Activated B cell treated with CpG ODN at 0.5 μM for 24 hours (primary cell): ENCODE measurements at places on chromosomes 5 and 9. TPM values are rescaled to one million over a fixed set of nuclear protein-coding genes. Genes with fewer than 3 reads are reported as not detected.

The MEGF10 gene
- total RNA-seq, result not detected in 2 replicates

The GARIN3 gene
- total RNA-seq, result not detected in 2 replicates

- DNase-seq, result no peak
These were observed 1.6 kb upstream of the PAPPA start for GRCh38 chr9:116151966-116152381.

DNA sequence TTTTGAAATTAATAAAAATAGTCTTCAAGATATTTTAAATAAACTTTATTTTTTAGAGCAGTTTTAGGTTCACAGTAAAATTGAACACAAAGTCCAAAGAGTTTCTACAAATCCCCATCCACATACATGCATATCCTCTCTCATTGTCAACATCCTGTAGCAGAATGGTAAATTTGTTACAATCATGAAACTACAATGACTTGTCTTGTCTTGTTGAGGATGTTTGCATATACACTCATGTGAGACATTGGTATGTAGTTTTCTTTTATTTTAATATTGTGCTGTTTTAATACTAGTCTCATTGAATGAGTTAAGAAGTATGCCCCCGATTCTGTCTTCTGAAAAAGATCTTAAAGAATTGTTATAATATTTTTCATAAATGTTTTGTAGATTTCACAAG lies 447.0 kb upstream of the EDIL3 start:
- no peak for DNase-seq

DNA sequence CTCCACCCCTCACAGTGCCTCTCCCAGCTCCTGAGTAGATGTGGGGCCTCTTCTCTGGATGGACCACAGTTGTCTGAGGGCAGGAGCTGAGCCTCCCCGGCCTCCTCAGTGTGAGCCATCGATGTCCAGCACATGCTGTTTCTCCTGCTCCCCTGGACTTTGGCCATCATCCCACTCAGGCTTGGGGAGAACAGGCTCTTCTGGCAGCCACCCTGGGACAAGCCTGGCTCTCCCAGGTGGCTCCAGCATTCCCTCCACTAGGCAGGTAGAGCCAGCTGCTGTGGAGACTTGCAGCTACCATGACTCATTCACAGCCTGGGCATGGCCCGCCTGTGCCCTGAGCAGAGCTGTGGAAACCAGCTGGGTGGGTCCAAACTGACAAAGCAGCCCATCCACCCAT lies 77.0 kb downstream of the CSNK1A1 start:
- DNase-seq, result no peak

The OTULIN gene
- total RNA-seq, result 94.0 and 96.5 TPM in 2 replicates

- no peak for DNase-seq
These were observed 9.8 kb downstream of the CXCL14 start for GRCh38 chr5:135568923-135569360.

DNA sequence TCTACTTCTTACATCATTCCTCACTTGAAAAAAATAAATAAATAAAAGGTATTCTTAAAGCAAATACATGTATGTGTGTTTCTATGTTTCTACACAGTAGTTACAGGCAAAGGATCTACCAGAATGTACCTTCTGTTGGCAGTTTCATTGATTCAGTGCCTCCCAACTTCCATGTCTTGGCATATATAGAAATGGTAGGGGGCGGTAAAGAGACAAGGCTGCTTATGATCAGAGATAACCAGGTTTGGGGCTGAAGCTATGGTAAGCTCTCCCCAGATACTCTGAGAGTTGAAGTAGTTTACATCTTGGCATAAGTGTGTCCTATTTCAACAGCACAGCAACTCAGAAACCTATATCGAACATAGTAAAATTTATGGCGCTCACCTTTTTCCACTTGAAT lies 1075.4 kb upstream of the C9orf72 start:
- DNase-seq, result no peak

GRCh38 chr5:180082633-180083420 lies 11.3 kb upstream of the RNF130 start:
- DNase-seq, result no peak

GRCh38 chr9:86285261-86285660 lies 2.9 kb upstream of the ISCA1 start:
- no peak for DNase-seq

DNA sequence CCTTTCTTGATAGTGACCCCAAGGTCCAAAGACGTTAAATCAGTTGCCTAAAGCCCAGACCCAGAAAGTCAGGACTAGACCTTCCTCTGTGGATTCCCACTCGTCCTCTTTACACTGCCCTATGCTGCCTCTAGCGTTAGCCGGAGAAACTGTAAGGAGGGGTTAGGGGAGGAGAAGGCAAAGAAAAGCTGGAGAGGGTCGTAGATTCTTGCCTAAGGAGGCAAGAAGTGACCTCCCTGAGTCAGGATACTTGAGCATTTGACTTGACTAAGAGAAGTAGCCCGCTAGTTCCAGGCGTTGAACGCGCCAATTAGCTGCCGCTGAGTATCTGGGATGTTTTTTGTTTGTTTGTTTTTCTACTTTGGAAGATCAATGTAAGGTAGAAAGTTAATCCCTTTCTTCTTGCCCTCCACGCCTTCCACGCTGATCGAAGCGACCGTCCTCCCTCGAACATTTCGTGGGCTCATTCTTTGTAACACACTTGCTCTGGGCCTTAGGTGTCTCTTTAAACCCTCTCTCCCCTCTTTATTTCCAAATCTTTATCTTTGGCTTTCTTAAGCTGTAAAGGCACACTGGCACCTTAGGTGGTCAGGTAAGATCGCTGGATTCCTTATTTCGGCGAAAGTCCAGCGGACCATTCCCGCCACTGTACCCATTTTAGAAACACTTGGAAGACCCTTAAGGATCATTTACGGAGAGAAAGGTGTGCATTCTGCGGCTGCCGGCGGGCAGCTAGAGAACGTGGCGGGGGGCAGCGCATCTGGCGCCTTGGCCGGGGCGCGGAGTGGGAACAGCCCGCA lies 5.1 kb upstream of the RGMB start:
- peak; percentile 28 for DNase-seq

DNA sequence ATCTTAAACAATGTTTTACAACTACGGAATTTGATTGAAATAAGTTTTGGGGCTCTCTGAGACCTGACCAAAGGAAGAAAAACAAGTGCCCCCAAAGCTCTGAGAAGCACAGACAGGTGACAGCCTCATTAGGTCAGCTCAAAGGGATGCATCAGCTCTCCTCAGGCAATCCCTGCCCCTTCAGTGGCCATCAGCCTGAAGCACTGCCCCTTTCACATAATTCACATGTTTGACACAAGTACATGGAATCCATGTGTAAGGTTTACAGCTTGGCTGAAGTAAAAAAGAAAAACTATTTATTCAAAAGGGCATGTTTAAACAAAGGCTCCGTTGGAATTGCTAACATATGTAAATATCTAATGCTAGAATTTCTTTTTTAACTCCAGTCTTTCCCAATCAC lies 56.3 kb downstream of the TSSK1B start:
- no peak for DNase-seq

- no peak for DNase-seq
These were observed 216.3 kb upstream of the ZNF608 start for GRCh38 chr5:124962735-124963134.

DNA sequence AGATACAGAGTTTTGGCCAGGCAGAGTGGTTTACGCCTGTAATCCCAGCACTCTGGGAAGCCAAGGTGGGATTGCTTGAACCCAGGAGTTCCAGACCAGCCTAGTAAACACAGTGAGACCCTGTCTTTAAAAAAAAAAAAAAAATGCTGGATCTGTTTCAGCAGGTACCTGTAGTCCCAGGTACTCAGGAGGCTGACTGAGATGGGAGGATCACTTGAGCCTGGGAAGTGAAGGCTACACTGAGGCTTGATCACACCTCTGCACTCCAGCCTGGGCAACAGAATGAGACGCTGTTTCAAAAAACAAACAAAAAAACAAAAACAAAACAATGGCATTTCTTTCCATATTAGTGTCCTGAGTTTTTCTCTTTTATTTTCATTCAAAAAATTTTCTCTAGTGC lies 19.0 kb downstream of the UNC13B start:
- DNase-seq, result no peak

DNA sequence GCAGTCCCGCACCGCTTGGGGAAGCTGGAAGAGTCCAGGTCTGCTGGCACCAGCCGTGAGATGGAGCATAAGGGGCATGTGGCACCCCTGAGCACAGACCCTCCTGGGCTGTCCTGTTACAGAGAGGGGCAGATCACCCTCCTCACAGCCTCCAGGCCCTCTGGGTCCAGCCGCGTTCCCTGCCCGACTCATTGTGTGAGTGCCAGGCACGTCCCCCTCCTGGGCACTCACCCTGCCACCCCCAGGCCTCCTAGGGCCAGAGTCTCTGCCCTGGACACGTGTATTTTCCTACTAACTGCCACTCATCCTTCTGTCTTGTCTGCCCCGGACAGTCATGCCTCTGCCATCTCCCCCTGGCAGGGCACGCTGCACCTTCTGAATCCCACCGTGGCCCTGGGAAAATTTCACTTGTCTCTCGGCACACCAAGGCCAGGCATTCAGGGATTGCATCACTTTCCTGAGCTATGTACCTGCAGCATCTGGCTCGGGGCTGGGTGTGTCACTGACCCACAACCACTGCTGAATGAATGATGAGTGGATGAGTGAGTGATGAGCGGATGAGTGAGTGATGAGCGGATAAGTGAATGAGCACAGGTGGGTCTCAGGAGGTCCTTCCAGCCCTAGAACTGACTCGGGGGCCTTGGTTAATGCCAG lies 21.5 kb upstream of the FCN1 start:
- DNase-seq, result no peak

The SNCB gene
- total RNA-seq, result 0.17 TPM in 1 of 2 replicates, not detected in the other

The PCDHB14 gene
- 0.11 TPM in 1 of 2 replicates, not detected in the other for total RNA-seq
